ENCODE measurements at places on chromosomes 7 and 10.

- DNase-seq = no peak
These were observed 64.0 kb downstream of the RASGEF1A start for GRCh38 chr10:43202657-43203447.

DNA sequence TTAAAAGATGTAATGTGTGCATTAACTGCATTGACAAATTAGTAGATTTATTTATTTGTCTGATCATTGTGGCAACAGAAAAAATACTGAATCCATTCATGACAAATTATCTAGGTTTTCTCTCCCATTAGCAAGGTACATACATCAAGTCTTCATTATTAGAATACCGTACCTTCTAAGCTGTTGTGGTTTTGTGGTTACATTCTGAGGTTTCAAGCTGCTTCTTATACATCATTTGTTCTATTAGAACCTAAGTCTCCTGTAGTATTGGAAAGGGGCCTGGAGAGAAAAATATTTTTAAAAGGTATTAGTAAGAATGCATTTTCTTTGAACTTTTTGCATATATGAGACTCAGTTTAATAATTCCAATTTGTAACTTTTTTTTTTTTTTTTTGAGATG lies 26.3 kb upstream of the CACNB2 start:
- DNase-seq = no peak

- DNase-seq = no peak
These were observed 60.6 kb upstream of the AKR1C1 start for GRCh38 chr10:4902571-4903011.

DNA sequence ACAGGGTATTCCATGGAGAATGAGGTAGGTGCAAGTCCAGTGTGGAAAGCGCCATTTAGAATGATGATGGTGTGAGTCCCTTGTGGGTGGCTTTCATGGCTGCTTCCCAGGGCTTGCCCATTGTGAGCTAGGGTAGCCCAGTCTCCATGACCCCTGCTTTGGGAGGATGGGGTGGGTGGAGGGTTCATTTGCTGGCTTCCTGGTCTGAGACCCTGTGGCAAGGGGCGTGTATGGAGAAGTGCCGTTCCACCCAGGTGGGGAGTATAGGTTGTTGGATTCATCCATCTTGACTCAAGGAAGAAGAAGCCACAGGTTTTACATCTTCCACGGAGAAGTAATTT lies 27.7 kb downstream of the CCM2 start:
- DNase-seq = no peak

- no peak for DNase-seq
These were observed 7.4 kb downstream of the CREB5 start for GRCh38 chr7:28419716-28420115.

DNA sequence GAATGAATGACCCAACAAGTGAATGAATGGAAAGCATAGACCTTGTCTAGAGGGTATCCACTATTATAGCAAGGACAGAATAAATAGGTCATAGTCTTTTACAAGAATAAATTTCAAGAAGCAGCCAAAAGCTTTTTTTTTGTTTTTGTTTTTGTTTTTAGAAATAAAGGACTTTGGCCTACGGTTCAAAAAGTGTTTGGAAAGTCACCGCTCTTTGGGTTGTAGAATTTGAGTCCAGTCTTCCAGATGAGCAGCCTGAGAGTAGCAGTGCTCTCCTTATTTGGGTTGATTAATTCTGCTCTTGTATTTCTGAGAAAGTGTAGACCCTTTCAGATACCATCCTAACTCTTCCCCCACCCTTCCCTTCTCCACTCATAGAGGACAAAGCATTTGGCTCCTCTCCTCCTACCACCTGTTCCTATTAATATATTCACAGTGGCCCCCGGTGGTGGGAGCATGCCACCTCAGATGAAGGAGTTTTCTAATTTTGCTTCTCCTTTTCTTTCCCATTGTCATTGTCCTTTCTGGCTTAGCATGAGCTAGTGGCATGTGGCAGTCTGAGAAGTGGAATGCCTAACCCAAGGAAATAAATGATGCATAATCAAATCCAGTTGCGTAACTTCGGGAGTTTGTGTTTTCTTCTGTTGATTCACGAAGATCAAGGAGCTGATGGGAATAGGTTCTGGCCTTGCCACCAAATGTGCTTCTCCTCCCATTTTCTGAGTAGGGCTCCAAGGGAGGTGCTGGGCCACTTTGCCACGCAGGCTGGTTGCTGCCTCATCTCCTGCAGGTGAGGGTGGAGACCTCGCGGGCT lies 114.7 kb downstream of the CHN2 start:
- DNase-seq = no peak

DNA sequence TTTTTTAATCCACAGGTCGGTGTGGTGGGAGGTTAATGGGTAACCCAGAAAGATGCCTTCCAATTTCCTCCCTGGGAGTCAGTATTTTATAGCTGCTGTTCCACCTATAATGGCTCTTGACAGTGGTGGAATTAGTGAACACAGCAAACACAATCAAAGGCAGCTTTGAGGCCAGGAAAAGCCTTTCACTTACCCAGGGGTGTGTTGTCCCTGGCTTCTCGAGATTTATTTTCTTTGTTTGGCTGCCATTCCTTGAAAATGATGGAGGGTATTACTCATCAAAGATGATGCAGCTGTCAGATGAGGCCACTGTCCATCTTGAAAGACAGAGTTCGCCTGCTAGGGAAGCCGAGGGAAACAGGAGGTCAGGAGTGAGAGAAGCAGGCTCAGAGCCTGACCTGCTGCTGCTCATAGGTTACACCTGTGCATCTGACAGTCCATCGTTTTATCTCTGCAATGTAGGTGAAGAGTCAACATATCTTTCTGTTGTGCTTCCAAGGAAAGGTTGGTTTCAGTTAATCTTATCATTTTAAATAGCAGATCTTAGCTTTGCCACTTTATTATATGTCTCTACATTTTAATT lies 221.6 kb downstream of the XPNPEP1 start:
- DNase-seq = no peak

GRCh38 chr10:94358480-94358879 lies 4.3 kb downstream of the NOC3L start:
- no peak for DNase-seq

- DNase-seq = peak; percentile 0
These were observed 1288.5 kb downstream of the GATA3 start for GRCh38 chr10:9342885-9343570.

Data from NCI-H748 treated with DMSO at 0.1 percent for 48 hours (cell line).